Activated CD8-positive, alpha-beta memory T cell treated with anti-CD3 and anti-CD28 coated beads, Interleukin-2, amount 50 U/mL, for 4 hours (primary cell): ENCODE measurements at places on chromosomes 5 and 9.

DNA sequence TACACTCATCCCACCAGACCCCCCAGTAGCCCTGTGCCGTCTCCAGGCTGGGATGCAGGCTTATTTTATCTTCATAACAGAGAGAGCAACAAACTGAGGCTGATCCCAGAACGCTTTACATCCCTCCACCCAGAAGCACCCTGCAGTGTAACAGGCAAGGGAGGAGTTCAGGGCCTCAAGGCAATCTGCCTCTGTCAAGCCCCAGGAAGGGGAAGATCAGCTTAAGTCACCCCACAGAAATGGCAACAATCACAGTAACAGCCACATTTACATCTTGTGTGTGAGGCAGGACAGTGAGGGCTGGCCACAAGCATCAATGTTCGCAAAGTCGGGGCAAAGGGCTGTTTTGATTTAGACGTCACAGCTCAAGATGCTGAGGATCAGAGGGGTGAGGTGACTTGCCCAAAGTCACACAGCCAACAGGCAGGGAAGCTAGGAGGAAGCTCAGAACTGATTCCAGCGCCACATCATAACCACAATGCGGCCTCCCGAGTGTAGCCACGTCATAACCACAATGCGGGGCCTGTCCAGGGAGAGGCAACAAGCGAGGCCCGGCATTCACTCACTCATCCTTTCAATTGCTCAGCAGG lies 14.4 kb downstream of the STK10 start:
- peak; percentile 61 for DNase-seq

GRCh38 chr5:170256571-170256970 lies 23.8 kb downstream of the C5orf58 start:
- no peak for DNase-seq

GRCh38 chr9:130938652-130939404 lies at the start of gene FIBCD1:
Gene FIBCD1 (minus strand): TSS chr9:130939247. CDS start chr9:130938607, 640 bp downstream.
- DNase-seq = no peak

- no peak for DNase-seq
These were observed 153.4 kb upstream of the ADAMTS19 start for GRCh38 chr5:129306725-129307124.

DNA sequence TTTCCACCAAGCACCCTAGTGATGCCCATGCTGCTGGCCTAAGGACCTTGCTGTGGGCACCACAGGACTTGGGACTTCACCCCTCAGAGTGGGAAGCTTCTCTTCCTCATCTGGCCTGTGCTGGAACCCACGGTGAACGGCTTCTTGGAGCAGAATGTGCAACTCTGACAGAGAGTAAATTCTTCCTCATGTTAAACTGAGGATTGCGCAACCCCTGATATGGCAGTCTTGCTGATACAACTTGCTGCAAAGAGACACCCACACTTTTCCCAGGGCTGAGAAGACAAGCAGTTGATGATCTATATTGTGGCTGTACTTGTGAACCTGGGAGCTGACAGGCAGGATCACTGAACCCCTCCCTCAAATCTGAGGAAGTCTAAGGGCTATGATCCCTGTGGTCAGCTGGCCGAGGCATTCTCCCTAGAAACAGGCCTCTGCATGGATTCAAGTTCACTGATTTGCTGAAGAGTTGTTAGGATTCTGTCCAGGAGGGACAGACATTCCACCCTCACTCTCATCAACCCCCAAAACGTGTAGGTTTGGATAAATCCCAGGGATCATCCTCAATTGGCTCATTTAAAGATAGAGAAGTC lies 307.2 kb downstream of the MTRR start:
- DNase-seq = no peak

DNA sequence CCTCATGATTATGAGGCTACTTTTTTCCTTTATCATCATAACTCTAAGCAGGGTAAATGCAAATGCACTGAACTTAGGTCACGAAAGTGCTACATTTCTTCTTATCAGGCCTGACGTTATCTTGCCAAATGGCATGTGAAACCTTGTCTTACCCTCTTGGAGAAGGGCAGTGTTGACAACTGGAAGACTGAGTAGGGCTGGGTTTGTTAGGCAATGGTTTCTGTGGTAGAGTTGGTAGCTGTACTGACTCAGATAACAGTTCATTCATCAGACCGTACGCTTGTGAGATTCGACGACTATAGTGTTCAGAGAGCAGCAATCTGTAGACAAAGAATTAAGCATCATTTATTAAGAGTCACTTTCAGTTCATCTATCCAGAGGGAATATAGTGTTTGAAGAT lies 127.7 kb downstream of the CPLANE1 start:
- no peak for DNase-seq
